CD4-positive, alpha-beta T cell treated with Interleukin-4 for 4 hours (primary cell): ENCODE measurements at places on chromosomes 7 and 10.

- no peak for DNase-seq
Measured at GRCh38 chr10:112177247-112177646, 6.3 kb downstream of the GPAM start.

- no peak for DNase-seq
Measured at GRCh38 chr10:62584731-62585130, 210.6 kb downstream of the ZNF365 start.

GRCh38 chr7:47418601-47419309, 163.2 kb downstream of the TNS3 start:
- DNase-seq, result no peak

DNA sequence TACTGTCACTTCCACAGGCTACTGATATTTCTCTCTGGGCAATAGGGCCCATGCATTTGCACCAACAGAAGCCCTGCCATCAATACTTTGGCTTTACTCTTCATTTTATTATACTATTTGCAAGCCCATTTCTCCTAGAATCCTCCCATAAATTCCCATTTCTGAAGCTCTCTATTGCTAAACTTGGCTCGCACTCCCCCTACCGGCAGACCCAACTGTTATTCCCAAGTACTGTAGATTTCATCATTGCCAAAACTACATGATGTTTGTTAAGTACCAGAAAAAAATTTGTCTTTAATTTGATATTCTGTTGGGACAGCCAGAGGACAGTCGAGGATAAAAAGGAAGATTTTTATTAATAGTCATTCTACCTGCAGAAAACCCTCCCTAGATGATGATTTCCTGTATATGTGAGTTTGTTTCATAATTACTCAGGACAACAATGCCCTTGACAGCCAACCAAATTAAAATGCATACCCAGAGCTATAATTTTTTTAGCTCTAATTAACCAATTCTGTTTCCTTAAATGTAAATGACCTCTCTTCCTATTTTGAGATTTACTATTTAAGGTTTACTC, 298.6 kb downstream of the REEP3 start:
- DNase-seq, result no peak

DNA sequence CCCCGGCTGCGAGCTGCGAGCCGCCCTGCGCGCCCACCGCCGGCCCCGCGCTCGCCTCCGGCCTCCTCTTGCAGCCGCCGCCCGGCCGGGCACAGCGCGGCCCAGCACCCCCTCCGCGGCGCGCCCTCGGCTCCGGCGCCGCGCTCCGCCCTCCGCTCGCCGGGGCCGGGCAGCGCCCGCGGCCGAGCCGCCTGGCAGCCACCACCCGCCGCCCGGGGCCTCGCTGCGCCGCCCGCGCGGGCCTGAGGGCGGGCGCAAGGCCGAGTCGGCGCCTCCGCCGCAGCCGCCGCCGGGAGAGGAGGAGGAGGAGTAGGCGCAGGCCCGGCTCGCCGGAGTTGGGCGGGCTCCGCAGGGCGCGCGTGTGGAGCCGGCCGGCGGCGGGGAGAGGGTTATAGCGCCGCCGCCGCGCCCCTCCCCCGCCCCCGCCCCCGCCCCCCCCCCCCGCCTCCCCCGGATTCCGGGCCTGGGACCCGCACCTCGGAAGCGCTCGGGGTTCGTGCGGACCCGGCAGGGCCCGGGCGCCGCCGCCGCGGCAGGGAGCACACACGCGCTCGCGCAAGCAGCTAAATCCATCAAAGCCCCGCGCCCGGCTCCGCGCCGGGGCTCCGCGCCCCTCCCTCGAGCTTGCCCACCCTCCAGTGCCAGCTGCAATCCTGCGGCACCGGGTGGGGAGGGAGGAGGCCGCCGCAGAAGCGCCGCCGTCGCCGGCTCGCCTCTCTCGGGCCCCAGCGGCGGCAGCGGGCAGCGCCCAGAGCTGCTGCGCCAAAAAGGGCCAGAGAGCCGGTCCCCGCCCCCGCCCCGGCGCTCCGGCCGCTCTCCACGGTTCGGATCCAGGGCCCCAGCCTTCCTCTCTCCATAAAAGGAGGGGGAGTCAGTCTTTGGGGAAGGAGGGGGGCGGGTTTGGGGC, at the start of gene PDGFA:
TSS of gene PDGFA (minus strand) at position 363 of the 907 bp plus-strand sequence. CDS start 845 bp downstream, outside the sequence.
- no peak for DNase-seq

GRCh38 chr7:157441023-157441399, 104.2 kb downstream of the DNAJB6 start:
- DNase-seq, result no peak

- no peak for DNase-seq
Measured at GRCh38 chr7:420142-421093, 99.2 kb downstream of the PDGFA start.

DNA sequence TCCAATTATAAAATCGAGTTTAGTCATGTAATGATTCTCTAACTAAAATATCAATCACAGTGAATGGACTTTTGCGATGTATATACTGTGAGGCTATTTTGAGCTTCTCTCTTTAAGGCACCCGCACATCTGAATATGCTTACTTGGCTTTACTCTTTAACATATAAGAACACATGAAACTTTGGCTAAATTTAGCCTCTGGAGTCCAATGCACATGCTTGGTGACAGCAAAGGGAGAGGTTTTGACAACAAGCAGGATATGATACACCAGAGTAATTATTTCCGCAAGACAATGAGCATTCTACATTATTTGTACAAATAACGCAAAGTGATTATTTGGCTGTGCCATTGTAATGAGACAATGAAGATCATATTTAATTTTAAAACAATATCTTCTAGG, 72.4 kb downstream of the ARID5B start:
- DNase-seq, result no peak

DNA sequence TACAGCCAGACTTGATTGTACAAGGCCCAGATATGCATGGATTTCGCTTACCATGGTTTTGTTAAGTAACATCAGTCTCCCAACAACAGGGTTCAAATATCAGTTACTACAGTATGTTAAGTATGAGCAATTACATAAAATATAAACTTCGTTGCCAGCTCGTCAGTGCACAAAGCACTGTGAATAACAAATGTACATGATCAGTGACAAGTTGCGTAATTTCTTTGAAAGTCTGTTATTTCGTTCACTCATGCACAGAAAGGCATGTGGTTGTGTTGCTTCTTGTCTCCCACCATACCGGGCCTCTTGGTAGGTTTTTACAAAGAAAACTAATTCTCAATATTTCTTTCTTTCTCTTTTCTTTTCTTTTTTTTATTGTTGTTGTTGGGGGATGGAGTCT, 12.5 kb upstream of the ZNF487 start:
- DNase-seq, result no peak

DNA sequence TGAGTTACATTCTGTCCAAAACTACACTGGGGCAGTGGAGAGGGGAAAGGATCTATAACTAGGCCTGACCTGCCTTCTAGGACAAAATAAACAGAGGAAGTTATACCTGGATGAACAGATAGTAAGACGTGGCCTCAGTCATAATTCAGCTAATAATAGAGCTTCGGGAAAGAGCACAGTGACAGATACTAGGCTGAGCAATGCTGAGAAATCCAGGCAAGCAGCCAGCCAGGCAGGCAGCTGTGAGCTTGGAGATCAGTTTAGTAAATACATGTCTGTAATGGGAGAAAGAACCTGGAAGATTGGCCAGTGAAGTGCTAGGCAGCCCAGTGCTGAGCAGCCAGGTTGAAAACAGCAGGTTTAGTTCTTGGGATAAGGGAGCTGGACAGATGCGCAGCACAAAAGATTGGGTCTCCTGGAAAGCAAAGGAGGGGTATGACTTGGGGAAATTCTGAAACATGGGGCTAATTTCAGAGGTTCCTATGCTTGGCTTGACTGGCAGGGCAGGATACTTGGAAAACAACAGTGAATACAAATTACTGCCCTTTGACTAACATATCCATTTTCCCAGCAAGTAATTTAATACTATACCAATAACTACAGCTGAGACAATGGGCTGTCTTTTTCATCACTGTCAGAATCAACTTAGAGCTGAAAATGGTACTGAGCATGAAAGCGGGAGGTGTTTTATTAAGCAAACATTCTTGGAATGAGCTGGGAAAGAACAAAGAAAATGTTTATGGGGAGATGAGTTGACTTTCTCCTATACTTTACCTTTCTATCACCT, 140.8 kb downstream of the DGKB start:
- DNase-seq, result no peak

DNA sequence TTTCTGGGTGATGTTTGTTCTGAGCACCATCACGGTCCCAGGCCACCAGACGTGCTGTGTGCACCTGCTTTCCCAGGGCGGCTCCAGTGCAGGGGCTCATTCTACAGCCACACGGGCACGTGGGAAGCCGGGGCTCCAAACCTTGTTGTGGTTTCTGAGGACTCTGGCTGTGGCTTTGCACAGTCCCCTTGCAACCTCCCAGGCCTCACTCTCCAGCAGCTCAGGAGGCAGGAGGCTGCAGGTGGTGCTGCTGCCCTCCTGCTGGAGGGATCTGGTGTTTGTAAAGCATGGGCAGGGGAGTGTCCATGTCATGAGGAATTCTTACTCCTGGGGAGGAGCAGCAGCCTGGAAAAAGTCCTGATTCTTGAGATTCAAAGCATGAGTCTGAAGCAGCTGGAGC, 54.3 kb downstream of the INSYN2A start:
- no peak for DNase-seq

- no peak for DNase-seq
Measured at GRCh38 chr10:109062371-109062770, 860.9 kb downstream of the XPNPEP1 start.

GRCh38 chr10:26460736-26461135, 22.6 kb downstream of the APBB1IP start:
- DNase-seq, result no peak

DNA sequence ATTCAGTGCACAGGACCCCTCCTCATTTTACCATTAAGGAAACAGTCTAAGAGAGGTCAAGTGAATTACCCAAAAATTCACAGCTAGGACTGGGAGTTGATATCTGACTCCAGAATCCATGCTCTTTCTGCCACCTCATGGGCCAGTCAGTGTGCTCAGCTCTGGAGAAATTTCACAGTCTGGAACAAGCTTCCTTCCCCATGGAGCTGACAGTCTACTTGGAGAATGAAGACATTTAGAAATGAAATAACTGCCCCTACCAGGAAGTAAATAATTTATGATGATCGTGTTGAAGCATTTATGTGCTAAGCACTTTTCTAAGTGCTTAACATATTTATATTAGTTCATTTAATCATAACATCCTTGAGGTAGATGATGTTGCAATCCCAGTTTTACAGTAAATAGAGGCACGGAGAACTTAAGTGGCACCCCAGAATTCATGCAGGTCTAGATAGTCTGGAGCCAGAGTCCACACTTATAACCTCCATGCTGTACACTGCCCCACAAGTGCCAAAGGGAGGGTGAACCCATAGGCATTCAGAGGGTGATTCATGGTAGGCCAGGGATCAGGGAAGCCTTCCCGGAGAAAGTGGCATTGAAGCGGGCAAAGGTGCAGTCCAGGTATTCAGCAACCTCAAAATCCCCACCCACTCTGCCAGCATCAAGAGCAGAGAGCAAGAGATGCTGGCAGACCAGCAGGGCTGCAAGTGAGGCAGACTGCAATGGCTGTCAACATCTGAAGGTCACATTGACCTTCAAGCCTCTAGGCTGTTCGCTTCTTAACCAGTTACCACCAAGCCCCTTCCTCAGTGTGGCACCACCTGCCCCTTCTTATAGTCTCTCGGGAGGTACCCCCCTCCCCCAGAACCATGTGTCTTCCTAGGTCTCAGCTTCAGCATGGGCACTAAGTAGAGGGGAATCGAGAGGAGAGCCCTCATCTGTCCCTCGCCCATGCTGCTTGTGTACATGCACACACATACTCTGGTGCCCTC, 38.4 kb upstream of the LRRC4 start:
- no peak for DNase-seq

GRCh38 chr10:62511656-62512055, 137.5 kb downstream of the ZNF365 start:
- DNase-seq, result no peak

- DNase-seq, result no peak
Measured at GRCh38 chr10:33263453-33263852, 71.0 kb downstream of the NRP1 start.

GRCh38 chr10:25531457-25532061, 356.8 kb downstream of the GPR158 start:
- DNase-seq, result no peak

DNA sequence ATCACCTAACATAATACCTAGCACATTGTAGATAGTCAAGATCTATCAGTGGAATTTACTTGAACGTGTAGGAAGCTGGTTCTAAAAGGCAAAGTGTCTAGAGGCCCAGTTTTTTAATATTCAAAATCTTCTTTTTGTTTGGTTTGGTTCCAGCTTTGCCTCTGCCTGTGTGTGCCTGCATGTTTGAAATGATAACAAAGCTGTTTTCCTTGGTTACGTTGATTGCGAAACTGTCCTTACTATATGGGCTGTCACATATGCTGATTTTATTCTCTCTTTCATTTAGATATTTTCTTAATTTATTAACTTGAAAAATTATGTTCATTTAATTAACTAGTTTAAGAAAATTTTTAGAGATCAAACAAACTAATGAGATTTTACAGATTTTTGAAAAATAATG, 237.3 kb downstream of the SEMA3A start:
- DNase-seq, result no peak

GRCh38 chr10:33010132-33011037, 52.4 kb upstream of the ITGB1 start:
- DNase-seq, result peak; percentile 85

DNA sequence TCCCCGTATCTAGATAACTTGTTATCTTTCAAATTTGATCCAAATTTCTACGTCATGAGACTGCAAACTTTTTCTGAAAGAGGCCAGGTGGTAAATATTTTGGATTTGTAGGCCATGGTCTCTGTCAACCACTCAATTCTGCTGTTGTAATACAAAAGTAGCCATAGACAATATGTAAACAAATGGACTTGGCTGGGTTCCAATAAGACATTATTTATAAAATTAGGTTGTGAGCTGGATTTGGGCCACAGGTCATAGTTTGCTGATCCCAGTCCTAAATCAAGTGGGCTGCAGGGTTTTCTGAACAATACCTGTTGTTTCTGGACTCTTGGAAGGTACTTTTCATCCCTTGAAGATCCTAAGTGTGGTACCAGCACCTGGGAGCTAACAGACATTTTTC, 1178.0 kb downstream of the SORCS1 start:
- no peak for DNase-seq

GRCh38 chr10:88032566-88032965, 169.1 kb downstream of the PTEN start:
- DNase-seq, result no peak

- DNase-seq, result no peak
Measured at GRCh38 chr7:158508802-158509385, 78.7 kb downstream of the PTPRN2 start.

GRCh38 chr10:31242902-31243301, 76.1 kb upstream of the ZEB1 start:
- peak; percentile 2 for DNase-seq

DNA sequence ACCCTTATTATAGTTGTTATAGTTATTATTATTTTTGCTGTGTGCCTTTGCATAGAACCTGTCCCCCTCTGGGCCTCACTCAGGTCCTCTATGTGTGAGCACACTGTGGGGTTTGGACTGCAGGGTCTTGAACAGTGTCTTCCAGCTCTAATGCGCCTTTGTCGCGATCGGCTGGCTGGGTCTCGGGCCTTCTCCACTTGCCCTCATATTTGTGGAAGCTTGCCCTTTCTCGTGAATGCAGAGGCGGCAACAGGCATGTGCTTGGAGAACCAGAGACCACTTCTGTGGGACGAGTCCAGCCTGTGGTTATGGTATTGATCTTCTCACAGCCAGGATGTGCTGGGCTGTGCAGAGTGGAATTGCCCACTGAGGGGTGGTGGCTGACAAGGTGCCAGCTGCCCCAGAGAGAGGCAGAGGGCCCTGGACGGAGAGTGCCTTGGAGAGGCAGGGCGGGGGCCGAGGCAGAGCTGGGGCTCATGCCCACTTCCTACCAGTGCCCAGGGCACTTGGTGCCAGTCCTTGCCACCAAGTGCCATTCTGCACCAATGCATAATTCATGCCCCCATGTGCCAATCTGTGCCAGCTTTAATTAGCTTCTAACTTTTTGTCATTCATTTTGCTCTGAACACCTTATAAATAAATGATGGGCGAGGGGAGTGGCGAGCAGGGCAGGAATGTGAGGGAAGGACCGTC, 6.8 kb upstream of the CDH23 start:
- no peak for DNase-seq
